ENCODE measurements at places on chromosomes 5 and 9.

DNA sequence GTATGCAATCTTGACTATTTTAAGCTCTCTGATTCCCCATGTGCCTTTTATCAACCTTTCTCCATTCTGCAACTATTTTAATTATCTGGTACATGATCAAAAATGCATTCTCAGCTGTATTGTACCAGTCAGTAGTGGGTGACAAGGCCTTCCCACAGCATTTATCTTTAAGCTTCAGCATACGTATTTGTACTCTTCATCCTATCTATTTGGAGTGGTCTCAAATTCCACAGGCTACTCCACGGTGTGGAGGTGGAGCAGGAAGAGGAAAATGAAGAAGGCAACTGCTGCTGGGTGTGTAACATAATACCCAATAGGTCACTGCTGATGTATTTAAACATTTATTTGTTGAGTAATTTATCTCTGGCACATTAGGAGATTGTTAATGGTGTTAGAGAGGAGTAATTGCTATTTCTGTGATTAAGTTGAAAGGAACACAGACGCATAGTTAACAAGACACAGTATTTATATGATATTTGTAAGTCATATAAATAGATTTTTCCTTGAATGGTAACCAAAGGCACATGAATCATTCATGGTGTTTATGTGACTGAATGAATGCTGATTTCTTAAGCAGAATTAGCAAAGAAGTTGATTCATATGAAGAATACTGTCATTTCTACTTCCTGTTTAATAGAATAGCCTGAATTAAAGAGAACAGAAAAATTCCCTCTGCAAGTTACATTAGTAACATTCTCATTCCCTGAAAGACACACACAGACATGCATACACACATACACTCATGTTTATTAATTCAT lies 153.8 kb upstream of the NR3C1 start:
- no peak for DNase-seq

GRCh38 chr9:129471201-129472019 lies 149.5 kb downstream of the C9orf50 start:
- no peak for DNase-seq

DNA sequence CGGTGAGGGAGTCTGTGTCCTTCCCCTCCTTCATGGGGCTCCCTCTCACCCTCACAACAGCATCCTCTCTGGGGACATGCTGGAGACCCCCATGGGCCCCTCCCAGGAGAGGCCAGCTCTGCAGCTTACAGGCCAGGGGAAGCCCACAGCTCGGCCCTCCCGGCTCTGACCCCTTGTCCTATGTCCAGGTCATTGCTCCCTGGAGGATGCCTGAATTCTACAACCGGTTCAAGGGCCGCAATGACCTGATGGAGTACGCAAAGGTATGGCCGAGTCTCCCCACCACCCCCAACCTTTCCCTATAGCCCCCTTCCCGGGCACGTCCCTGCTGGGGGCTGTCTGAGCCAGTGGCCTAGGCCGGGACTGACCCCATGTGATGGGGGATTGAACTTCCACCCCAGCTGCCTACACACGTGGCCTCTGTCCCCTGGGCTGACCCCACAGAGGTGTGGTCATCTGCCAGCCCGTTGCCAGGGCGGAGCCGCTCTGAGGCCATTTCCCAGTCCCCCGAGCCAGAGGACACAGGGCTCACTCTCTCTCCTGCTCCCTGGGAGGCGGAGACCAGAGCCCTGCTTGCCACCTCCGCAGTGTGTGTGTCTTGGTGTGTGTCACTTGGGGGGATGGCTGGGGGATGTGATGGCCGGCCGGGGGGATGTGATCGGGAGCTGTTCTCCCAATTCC lies 21.9 kb downstream of the ASS1 start:
- DNase-seq = no peak

- DNase-seq = no peak
These were observed 172.4 kb downstream of the DENND1A start for GRCh38 chr9:123757547-123757946.

- no peak for DNase-seq
These were observed 43.6 kb downstream of the NACC2 start for GRCh38 chr9:136051453-136051836.

DNA sequence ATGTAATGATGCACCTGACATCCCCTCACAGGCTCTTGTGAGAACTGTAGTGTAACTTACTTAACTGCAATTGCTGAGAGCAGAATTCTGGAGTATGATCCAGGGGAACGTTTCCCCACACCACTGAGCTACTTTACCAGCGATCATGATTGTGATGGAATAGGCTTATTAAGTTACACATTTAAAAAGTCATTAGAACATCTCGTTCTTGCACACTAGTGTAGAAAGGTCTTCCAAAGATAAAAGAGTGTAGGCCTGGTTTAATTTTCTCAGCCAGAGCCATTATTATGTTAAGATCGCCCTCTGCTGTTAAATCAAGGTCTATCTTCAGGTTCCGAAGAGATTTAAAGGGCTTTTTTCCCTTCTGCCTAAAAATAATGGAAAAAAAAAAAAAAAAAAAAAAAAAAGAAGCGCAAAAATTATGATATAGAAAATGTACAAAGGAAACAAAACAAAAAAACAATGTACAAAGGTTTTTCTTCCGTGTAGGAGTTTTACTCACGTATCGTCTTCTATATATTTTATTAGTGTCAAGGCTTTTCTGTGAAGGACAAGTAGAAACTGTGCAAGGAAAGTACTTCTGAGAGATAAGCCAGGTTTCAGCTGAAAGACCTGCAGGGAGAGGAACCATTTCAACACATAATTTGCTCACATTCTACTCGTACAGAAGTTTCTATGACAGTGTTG lies 18.6 kb upstream of the MOB3B start:
- no peak for DNase-seq

GRCh38 chr5:94900006-94900505 lies 281.6 kb downstream of the SLF1 start:
- DNase-seq = no peak

GRCh38 chr5:31213705-31214121 lies 20.2 kb downstream of the CDH6 start:
- no peak for DNase-seq

DNA sequence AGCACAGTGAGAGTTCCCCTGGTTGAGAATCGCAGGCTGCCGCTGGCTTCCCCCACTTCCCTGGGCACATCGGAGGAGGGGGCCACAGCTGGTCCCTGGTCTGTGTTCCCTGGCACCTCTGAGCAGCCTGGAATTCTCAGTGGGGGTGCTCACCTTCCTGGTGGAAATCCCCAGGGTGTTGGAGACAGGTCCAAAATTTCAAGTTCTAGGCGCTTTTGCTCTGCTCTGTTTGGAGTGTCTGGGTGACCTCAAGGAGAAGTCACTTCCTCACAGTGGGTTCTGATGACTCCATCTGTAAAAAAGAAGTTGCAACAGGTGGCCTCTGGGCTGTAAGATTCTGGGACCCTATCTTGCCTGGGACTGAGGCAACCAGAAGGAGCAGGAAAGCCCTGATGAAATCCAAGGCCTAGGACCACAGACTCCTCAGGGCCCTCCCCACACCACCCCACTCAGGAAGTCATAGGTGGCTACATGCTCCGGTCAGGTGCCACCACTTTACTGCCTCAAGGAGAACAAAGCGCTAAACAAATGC lies at the start of gene TRAF1:
TRAF1 (minus strand) TSS at position 400 of the 532 bp plus-strand sequence. CDS start 721 bp downstream, outside the sequence.
- DNase-seq = no peak

DNA sequence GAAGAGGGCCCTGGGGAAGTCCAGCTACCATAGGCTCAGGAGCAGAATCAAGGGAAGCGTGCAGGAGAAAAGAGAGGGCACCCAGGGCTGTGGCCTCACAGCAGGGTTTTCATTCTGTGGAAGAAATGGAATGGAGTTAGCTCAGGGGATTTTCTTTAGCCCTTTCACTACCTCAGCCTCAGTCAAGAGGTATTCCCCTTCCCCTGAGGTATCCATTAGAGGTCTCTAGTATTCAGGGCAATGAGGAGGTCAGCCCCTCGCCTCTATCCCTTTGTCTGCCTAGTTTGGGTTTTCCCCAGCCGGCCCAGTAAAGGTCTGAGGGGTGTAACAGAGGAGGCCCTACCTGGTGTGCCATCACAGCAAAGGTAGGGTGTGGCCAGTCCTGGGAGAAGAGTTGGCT lies 21.5 kb downstream of the GFRA3 start:
- DNase-seq = no peak

GRCh38 chr9:99451112-99451606 lies 229.1 kb downstream of the SEC61B start:
- peak; percentile 15 for DNase-seq

DNA sequence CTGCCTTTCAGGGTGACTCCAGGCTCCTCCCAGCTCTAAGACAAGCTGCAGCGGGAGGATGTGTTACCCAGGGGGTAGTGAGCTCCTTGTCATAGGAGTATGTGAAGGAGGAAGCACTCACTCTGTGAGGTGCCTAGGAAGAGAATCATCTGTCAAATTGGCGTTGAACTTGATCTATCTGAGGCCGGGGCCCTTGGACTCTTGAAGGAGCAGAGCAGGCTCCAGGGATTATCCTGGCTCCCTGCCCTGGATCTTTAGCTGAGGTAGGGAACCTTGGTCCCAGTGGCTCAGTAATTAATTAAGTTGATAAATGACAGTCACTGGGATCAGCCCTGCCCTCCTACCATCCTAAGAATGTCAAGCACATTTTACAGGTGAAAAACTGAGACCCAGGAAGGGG lies 15.5 kb downstream of the ADGRD2 start:
- DNase-seq = no peak

- no peak for DNase-seq
These were observed 21.5 kb downstream of the SERINC5 start for GRCh38 chr5:80234116-80234948.

DNA sequence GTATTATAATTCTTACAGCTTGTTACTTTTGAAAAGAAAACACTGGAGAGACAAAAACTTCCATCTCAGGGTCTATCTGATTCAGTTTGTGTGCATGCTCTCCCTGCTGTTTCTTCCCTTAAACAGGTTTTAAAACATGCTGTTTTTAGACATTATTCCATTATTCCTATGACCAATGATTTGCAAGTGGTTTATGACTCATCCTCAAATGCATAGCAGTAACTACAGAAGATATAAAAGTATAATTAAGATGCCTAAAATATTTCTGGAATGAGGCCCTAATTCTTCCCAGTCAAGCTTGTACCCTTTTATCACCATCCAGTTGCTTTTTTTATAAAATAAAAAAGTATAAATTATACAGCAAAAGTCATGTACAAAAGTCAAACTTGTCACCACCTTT lies 3.7 kb downstream of the DTWD2 start:
- no peak for DNase-seq

DNA sequence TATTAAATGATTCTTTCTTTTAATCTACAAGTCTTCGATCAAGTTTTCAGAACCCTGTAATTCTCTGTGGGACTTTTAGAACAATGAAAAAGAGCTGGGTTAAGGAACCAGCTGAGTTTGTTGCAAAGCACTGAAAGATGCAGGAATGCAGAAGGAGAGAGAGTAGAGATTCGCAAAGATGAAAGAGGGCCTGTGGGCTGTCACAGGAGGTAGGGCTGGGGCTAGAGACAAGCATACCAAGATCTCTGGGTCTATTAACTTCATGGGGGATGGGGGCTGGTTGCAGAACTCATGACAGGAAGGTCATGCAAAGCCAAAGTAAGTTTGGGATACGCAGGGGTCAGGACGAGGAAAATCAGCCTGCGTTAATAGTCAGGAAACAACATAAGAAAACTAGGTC lies 81.8 kb downstream of the LURAP1L start:
- no peak for DNase-seq

DNA sequence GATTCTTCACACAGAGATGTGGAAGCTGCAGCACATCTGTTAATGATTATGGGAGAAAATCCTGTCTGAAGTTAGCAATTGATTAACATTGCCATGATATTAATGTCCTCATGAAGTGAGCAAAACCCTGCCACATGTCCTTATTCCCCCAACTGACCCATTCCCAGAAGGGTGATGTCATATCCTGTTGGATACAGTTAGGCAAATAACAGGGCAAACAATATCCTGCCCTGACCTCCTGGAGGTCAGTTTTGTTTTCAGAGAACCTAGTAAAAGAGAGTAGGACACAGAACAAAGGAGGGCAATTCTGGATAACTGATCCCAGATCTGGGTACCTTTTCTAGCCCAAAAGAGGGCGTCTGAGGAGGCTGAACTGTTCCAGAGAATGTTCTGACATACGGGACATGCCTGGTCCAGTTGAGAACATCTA lies 11.0 kb downstream of the ABLIM3 start:
- no peak for DNase-seq

GRCh38 chr9:36142510-36143244 lies 6.1 kb downstream of the GLIPR2 start:
- no peak for DNase-seq

- no peak for DNase-seq
These were observed 164.5 kb downstream of the MED27 start for GRCh38 chr9:131915181-131915580.

GRCh38 chr9:133585481-133586351 lies 23.5 kb downstream of the FAM163B start:
- no peak for DNase-seq

DNA sequence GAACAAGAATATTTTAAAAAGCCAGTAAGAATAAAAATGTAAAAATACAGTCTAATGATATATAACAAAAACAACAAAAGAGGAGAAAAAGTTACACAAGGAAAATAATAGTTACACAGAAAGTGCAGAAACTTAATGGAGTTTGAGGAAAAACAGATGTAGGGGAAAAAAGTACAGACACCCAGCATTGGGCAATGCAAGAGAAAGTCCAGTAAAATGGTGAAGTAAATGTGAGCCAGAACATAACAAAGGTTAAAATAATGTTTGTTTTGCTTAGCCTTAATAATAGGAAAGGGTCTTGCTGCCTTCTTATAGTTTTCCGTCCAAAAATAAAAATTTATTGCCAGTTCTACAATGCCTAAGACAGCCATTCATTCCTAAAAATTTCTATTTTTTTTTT lies 364.2 kb downstream of the NNT start:
- DNase-seq = no peak

GRCh38 chr9:107838766-107839165 lies 349.2 kb upstream of the KLF4 start:
- DNase-seq = no peak

GRCh38 chr9:8754751-8755150 lies 955.2 kb upstream of the DMAC1 start:
- DNase-seq = no peak

All from C1 segment of cervical spinal cord (tissue), 14 donors.